Activated naive CD4-positive, alpha-beta T cell treated with Interleukin-2 at 50 U/mL for 16 hours (primary cell): ENCODE measurements at places on chromosomes 5 and 9.

GRCh38 chr5:72417333-72418062 is 89.7 kb downstream of the ZNF366 start:
- no peak for DNase-seq

DNA sequence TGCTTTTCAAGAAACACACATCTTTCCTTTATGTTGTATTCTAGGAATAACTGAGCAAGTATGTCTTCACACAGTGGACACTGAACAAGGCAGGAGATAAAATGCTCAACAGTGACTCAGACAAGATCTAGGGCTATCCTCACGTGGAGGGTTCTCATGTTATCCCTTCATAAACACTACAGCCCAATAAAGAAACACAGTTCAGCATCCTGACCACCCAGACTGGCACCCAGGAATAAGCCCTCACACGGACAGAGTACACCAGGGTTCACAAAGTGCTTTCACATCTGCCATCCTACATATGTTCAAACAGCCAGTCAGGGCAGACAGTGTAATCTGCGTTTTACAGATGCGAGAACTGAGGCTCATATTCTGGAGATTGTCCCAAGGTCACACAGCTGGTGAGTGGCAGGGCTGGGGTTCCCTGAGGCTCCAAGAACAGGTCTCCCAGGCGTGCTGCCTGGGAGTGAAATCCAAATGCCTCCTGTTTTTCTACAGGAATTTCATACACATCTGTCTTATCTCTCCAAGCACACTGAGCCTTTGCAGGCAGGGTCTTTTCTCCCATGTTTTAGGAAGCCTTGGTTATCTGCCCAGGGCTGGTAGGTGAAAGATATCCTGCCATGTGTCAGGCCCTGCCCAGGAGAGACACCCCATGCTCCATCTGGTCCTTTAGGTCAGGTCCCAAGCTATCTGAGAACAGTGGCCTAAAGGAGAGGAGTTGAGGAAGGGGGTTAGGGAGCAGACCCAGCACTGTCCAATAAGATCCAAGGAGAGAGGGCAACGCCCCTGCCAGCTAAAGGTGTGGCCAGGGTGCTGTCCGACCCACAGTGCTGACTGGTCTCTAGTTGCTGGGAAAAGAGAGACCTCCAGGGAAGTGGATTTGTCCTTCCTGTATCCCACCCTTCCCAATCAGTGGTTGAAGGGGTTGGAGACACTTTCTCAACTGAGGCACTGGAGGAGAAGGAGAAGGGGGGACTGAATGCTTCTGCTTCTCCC is 47.9 kb upstream of the XPA start:
- no peak for DNase-seq

- no peak for DNase-seq
These were observed 13.7 kb upstream of the GRIA1 start for GRCh38 chr5:153476767-153477166.

DNA sequence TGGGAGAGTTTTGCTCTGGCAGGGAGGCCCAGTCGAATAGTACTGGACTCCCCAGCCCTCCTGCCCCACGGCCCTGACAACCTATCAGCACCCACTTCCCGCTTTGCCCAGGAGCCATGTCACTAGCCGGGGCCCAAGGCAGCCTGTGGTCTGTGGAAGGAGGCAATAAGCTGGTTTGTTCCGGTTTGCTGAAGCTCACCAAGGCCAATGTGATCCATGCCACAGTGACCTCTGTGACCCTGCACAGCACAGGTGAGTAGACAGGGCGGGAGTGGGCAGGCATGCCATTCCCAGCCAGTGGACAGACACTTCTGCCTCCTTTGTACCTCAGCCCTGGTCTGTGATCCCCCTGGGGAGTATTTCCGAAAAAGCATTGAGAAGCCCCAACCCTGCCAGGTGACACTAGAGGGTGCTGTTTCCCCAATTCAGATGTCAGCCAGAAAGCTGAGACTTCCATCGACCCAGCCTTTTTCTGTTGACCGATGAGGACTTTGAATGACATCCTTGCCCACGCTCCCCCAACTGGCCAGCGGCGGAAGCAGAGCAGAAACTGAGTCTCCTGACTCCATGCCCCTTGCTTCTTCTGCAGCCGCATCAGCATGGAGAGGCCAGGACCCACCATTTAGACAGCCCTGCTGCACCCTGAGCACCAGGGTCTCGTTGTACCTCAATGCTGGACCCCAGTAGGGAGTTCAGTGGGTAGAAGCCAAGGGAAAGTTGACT is 9.6 kb downstream of the PCYOX1L start:
- peak; percentile 59 for DNase-seq

- no peak for DNase-seq
These were observed 448.9 kb upstream of the ZNF462 start for GRCh38 chr9:106414042-106414441.

- no peak for DNase-seq
These were observed 32.7 kb upstream of the DNAH5 start for GRCh38 chr5:13976867-13977830.

DNA sequence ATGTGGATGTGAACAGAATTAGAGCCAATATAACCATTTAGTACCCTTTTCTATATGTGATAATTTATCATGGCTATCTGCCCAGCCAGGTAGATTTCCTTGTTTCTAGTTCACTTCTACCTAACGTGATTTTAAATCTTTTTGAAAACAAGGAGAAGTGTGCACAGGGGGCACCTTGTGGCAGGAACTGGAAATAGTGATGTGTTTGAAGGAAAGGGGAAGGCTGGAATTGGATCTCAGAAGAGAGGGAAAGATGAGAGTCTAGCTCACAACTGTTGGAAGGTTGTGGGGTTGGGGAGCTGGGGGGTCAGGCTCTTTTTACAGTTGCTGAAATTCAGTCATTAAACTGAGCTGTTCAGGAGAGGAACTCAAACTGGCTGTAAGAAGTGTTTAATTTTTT is 219.5 kb downstream of the KCTD16 start:
- DNase-seq, result no peak

- no peak for DNase-seq
These were observed 90.6 kb upstream of the SAP30L start for GRCh38 chr5:154355129-154355611.

DNA sequence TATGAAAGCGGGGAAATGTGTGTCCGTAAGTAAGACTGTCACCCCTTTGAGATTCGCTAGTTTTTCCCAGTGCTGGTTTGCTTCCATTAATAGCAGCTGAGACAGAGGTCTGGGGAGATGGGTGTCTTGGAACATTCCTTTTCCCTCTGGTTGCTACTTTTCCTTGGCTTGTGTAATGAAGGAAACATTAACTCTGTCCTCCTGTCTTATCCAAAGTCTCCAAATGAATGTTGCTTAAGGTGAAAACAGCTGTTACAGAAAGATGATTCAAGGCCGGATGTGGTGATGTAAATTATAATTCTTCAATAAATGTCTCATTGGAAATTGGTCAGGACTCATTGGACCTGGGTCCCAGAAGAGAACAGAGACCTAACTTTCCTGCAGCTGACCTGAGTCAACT is 50.0 kb downstream of the MEGF10 start:
- no peak for DNase-seq

GRCh38 chr5:74026310-74026709 is 400.3 kb downstream of the ARHGEF28 start:
- DNase-seq, result no peak

- no peak for DNase-seq
These were observed 598.5 kb downstream of the BNC2 start for GRCh38 chr9:16271967-16272366.

GRCh38 chr9:128001779-128002298 is 21.1 kb upstream of the EEIG1 start:
- DNase-seq, result no peak

DNA sequence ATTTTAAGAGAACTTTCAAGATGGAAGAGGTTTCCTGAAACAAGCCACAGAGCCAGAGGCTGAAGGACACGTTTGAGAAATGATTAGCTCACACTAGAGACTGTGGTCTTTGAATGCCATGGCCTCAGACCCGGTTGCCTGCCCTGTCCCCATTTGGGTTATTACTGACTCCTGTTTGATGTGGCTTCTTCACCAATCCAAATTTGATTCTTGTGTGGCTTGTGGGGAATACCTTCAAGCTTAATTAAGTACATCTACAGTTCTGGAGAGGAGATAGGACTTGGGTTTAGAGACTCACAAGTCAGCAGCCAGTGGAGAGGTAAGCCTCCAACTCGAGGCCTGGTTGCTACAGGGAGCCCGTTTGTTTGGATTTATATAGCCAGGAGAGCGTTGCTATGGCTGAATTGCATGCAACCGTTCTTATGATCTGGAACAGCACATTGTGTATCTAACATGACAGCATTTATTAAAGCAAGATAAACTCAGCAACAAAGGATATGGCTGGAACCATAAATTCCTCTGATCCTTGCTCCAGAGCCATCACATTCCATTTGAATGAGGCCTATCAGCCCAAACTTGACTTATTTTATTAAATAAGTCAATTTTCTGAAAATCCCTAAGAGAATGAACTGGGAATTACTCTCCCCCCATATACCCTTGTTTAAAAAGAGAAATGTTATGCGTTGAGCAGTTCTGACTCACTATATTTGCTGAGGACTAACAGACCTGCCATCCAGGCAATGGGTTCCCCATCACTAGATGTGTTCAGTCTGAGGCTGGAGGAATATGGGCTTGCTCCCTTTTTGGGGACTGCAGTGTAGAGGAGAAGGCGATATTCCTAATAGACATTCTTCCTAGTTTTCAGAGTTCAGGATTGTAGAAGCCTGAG is 88.4 kb upstream of the TNFSF8 start:
- DNase-seq, result no peak

- no peak for DNase-seq
These were observed 360.7 kb downstream of the ARHGEF28 start for GRCh38 chr5:73986729-73987128.

- DNase-seq, result no peak
These were observed 150.3 kb downstream of the HTR1A start for GRCh38 chr5:63811961-63812360.

DNA sequence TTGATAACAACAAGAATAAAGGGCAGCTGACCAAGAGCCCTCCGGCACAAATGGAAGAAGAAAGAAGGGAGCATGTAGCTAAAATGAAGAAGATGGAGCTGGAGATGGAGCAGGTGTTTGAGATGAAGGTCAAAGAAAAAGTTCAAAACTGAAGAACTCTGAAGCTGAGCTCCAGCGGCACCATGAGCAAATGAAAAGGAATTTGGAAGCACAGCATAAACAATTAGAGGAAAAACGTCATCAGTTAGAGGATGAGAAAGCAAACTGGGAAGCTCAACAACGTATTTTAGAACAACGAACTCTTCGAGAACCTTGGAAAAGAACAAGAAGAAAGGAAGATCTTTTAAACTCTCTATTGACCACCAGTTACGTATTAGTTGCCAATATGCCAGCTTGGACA is 100.9 kb downstream of the GABBR2 start:
- no peak for DNase-seq

GRCh38 chr9:98280574-98280973 is 25.1 kb upstream of the TBC1D2 start:
- no peak for DNase-seq

GRCh38 chr5:145825751-145826180 is 9.4 kb downstream of the PRELID2 start:
- no peak for DNase-seq

DNA sequence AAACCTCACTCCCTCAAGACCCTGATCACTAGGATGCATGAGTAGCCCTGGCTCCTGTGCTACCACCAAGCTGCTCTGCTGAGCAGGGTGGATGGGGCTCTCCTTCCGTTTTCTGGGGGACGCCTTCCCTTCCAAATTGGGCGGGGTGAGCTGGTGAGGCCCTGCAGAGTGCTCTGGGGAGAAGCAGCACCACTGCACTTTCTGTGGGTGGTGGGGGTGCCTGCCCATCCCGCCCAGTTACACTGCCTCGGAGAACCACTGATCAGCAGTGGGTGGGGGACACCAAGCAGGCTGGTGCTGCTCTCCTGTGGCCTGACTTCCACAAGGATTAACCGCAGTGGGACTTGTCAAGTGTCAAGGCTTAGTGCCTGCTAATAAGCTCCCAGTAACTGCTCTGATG is 19.0 kb downstream of the GFPT2 start:
- no peak for DNase-seq

DNA sequence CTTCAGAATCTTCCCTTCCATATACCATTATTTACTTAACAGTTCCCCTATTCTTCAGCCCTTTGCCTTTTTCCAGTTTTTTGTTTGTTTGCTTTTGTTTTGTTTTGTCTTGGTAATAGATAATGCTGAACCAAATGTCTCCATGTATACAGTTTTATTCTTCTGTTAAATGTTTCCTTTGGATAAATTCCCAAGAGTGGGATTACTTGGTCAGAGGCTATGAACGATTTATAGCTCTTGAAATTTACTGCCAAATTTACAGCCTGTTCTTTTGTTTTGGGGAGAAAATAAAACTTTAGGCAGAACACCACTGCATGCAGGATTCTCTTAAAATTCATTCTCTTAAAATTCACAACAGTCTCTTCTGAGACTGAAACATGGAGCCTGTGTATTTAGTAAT is 38.6 kb downstream of the NR4A3 start:
- DNase-seq, result no peak

DNA sequence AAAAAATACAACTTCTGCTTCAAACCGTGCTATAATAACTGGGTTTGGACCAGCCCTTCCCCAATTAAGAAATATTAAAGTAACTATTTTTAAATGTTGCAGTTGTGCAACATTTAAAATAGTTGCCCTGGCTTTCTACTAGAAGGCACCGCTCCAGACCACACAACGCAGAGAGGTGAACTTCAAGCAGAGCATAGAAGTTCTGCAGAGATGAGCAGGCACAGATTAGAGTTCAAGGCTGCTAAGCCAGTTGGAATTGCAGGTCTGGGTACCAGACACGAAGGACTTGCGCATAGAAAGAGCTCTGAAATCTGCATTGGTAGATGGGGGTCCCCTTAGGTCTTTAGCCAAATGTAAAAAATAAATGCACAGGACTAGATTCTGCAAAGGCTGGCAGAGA is 58.7 kb upstream of the GALNT10 start:
- DNase-seq, result no peak

DNA sequence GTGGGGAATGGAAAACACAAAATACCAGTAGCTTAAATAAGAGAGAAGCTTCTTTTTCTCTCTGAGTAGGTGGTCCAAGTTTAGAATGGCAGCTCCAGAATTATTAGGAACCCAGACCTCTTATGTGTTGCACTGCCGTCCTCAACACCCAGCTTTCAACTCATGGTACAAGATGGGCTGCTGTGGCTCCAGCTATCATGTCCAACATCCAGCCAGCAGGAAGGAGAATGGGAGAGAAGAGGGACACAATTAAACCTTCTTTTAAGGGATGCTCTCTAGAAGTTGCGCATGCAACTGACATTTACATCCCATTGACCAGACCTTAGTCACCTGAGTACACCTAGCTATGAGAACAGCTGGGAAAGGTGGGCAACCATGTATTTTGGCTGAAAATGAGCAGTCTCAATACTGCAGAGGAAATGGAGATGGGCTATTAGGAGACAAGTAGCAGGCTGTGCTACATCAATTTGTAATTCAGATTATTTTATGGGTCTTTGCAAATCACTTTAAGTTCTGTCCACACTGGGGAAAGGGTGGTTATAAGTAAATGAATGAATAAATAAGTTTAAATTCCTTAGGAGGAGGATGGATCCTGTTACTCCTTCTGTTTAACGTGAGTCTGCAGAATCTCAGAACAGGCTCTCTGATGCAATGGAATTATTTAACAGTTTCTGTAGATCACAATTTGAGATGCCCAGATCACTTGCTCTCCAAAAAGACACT is 76.1 kb downstream of the SLC28A3 start:
- no peak for DNase-seq

GRCh38 chr9:131697097-131697496 is 42.8 kb downstream of the RAPGEF1 start:
- no peak for DNase-seq
